ENCODE measurements at places on chromosomes 2 and 18.

DNA sequence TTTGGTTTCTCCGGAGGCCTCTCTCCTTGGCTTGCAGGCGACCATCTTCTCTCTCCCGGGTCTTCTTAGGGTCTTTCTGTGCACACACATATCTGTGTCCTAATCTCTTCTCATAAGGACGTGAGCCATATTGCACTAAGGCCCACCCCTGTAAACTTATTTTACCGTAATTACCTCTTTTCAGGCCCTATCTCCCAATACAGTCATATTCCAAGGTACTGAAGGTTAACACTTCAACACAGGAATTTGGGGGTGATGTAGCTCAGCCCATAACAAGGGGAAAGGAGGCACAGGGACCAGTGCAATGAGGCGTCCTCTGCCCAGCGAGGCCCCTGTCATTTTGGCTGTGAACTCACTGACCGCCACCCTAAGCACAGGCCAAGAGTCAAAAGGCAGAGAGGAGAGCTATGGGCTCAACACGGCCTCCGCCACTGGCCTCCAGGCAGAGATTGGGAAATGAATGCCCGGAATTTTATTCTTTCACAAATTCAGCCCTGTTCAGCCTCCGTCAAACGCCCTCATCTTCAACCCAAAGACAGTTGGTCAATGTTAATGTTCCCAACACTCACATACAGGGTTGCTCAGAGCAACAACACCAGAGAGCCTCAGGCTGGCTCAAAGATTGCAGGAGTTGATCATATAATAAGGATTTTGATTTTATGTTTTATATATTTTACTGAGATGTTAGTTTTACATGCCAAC lies 15.9 kb upstream of the NMUR1 start:
- no peak for DNase-seq

DNA sequence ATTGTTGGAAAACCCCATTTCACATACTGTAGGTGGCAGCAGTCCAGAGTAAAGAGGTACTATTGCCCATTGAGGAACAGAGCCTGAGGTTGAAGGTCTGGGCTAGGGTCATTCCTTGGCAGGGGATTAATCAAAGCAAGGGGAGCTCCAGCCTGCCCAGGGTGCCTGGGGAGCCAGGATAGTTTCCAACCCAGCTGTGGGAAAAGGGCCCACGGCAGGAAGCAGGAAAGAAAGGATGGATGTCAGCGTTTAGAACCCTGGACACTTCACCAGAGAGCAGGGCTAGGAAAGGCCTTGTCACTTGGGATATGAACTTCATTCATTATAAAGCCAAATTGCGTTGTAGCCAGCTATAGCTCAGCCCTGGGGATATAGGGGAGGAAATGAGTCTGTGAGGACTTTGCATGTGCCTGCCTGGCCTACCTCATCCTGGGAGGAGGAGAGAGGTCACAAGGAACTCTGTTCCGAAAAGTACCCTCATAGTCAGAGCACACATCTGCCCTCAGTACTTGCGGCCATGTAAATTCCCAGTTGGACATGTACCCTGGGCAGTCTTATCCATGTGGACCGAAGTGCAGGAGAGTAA lies 140.2 kb upstream of the COPS8 start:
- DNase-seq = no peak

GRCh38 chr18:9211955-9212354 lies 75.4 kb downstream of the ANKRD12 start:
- no peak for DNase-seq

DNA sequence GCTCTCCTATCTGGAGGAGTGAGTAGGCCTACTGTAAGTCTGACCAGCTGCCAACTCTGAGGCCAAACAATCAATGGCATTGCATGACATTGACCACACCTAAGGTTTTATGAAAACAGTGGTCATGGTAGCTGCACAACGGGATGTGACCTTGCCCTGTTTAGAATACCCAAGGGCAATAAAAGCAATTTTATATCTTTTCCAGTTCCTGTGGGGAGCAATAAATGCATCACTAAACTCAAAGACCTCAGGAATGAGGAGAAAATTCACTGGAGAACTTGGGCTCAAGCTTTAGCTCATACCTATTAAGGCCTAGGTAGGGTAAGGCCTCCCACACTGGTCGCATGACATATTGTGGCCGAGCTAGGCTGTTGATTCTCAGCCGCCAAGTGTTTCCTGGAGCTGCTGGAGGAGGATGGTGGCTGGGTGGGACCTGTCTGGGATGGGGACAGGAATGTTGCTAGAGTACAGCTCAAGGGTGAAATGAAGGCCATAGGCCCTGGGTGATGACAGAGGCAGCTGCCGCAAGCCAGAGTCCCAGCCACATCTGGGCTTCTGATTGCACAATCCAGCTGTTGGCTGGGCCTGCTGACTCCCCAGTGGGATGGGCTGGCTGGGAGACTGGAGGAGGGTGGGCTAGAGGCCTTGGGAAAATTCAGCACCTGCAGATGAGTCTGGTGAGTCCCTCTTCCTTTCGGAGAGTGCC lies 313.7 kb downstream of the CYP26B1 start:
- DNase-seq = no peak

DNA sequence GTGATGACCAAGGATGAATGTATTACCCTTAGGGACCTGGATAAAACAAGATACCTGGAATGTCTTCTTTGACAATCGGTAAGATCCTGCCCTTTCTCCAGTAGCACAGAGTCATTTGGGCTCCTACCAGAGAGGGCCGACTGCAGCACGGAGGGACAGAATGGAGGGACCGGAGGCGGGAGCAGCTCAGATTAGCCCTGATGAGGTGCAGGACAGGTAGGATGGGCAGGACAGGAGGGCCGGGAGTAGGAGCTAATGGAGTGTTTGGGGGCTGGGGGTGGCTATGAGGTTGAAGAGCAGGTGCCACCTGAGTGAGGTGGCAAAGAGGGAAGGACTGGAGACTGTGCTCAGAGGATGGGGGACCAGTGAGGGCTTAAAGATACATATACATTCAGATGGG lies 9.9 kb upstream of the PRELID3A start:
- no peak for DNase-seq

GRCh38 chr2:112625474-112626114 lies 20.1 kb upstream of the SLC20A1 start:
- no peak for DNase-seq

DNA sequence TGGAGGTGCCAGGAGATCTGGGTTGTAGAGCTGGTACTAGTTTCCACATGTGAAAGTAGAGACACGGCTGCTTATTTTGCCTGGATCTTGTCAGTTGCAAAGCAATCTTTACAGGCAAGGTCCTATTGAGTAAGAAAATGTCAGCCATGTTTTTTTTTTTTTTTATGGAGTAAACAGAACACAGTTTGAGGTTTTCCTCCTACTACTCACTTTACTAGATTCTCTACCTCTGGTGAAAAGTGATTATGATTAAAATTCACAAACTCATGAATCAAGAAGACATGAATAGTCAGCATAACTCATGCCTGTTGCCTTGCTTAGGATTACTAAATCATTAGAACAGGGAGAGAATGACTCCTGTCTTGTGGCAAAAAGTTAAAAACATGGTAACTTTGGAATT lies 70.1 kb upstream of the PNPT1 start:
- no peak for DNase-seq

DNA sequence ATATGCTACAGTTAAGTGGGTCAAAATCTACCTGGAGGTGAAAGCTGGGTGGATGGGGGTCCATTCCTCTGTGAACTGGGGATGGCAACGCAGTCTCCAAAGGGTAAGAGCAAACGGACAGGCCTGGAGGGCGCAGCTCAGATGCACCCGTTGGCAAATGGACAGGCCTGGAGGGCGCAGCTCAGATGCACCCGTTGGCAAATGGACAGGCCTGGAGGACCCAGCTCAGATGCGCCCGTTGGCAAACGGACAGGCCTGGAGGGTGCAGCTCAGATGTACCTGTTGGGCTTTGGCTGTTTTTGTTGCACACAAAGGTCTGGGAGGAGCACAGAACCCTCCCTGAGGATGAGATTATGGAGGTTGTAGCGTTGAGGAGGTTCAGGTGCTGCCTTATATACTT lies 33.7 kb downstream of the RBFA start:
- DNase-seq = no peak

DNA sequence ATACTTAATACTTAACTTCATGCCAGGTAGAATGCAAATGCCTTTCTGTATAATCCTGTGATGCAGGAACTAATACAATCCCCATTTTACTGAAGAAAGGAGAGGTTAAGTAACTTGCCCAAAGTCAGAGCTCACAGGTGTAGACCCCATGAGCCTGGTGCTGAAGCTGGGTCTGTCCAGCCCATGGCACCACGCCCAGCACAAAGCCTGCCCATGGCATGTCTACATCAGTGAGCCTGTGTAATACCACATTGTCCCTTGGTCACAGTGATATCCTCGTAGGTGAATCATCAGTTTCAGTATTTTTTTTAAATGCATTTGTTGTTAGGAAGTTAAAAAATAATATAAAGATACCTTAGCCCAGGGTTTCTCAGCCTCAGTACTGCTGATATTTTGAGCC lies 69.9 kb upstream of the MCFD2 start:
- no peak for DNase-seq

DNA sequence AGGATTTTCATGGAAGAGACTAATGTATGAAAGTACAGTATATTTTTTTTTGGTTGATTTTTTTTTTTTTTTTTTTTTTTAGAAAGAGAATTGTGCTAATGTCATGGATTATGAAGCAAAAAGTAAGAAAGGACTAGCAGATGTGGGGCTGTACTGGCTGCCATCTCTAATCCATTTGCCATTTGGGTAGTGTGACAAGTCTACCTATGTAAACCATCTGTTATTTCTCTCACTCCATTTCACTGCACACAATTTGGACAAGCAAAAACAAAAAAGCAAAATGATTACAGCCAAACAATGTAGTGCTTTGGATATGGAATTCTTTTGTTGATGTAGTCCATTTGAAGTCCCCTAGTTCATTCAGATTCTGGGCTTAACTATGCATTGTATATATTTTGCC lies 1355.4 kb downstream of the LRP1B start:
- no peak for DNase-seq

GRCh38 chr18:56662502-56662901 lies 11.3 kb downstream of the WDR7 start:
- DNase-seq = no peak

GRCh38 chr2:74877781-74878433 lies 44.0 kb downstream of the HK2 start:
- DNase-seq = no peak

GRCh38 chr2:160347269-160347863 lies 146.2 kb downstream of the RBMS1 start:
- no peak for DNase-seq

DNA sequence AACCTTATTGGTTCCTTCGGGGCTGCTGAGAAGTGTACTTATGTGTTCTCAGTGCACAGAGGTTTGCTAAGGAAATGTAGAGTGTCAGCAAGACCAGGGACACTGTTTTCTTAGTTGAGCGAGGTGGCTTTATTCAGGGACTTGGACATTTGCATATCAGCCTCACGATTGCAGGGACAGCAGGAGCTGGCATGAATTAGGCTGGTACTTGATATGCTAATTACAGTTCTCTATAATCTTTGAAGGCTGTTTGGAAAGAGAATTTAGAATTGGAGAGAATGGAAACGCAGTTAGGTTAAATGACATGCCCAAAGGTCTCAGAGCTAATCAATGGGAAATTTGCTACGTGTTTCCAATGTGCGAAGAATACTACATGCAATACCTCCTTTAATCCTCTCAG lies 18.7 kb upstream of the MTCL1 start:
- no peak for DNase-seq

GRCh38 chr18:78123144-78123909 lies 856.3 kb upstream of the SALL3 start:
- no peak for DNase-seq

DNA sequence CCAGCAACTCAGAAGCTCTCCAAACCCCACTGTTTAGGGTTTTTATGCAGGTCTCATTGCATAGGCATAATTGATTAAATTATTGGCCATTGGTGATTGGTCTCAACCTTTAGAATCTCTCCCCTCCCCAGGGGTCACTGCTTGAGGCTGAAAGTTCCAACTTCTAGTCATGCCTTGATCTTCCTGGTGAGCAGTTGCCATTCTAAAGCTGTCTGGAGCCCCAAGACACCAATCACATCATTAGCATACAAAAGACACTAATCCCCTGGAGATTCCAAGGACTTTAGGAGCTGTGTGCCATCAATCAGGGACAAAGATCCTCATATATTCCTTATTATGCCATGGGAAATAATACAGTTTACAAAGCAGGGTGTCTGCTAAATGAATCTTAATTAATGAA lies 863.4 kb upstream of the KLHL29 start:
- no peak for DNase-seq

GRCh38 chr2:192202373-192202772 lies 7.6 kb upstream of the TMEFF2 start:
- DNase-seq = no peak

DNA sequence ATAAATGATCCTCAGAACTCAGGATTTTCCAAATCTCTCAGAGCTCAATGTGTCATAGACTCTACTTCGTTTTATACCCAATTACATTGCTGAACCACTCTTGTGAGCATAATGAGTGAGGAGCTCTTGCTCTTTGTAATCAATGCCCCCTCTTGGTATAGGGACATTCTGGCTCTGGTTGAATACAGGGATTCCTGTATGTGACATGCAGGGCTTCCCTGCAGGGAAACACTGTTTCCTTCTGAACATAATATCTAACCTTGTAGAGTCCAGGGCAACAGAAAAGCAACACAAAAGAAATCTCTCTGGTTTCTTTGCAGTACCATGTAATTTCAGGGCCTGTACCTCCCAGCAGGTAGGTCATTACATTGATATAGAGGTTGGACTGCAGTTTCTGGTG lies 101.5 kb downstream of the CPS1 start:
- DNase-seq = no peak

GRCh38 chr2:158489366-158490112 lies 32.8 kb downstream of the PKP4 start:
- DNase-seq = no peak

DNA sequence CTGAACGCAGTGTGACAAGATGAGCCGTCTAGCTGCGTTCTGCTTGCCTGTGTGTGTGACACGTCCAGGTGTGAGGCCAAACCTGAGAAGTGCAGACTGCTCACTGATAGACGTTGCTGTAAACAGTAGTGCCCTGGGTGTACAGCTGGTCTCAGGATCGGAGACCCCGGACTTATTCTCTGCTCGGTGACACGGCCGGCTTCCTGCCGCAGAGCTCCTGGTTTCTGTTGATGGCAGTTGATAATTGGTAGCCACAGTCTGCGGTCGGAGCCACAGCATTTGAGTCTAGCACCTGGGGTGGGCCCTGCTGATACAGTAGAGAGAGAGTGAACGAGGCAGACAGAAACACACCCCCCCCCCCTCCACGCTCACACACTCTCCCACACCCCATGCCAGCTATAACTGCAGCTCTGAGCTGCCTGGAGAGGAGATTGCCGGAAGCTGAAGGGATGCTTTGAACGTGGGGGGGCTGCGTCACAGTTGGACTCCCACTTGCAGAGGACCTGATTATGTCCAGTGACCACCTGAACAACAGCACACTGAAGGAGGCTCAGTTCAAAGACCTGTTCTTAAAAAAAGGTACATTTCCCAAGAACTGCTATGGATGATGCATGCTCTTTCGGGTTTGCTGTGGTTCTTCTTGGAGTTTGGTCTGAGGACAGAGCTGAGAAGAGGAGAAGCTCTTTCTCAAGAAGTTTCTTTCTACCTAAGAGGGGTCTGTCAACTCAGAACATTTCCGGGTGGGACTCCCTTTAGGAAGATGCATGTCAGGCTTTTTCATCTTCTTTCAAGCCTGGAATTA lies 114.0 kb downstream of the FAM210A start:
- DNase-seq = peak; percentile 68
